ENCODE measurements at places on chromosomes 13 and 19.

DNA sequence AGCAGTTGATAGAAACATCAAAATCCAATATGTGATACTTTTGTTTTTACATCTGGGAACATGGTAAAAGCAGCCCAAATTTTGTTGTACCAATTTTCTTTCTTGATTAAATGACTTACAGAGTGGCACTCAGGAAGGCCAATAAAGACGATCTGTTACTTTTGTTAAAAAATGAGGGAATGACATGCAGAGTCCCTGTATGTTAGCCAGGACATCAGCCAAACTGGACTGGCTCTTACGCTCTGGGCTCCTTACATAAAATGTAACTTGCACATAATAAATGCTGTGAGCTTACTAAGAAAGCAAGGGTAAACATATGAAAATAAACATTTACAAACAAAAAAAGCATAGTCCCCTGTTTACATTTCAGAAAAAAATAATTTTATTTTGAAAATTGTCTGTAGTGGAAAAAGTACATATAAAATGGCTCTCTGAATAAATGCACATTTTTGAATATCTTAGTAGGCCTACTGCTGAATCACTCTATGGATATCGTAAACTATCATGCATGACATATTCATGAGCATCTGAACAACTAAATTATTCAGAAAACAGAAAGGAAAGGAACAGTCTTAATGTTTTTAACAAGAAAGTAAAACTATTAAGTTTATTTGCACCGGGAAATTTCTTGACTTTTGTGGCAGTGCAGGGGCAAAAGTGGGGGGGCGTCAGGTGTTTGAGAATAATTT is 534.5 kb downstream of the KCTD12 start:
- no peak for DNase-seq

GRCh38 chr19:1082928-1083816 is 12.0 kb downstream of the POLR2E start:
- no peak for DNase-seq

GRCh38 chr19:11528551-11529341 is at the start of gene ECSIT:
ECSIT (minus strand) TSS chr19:11529134; CDS start chr19:11519170, 9,964 bp downstream.
- DNase-seq, result peak; percentile 98

- DNase-seq, result peak; percentile 89
Measured at GRCh38 chr19:18208098-18208951, 4.5 kb upstream of the RAB3A start.

DNA sequence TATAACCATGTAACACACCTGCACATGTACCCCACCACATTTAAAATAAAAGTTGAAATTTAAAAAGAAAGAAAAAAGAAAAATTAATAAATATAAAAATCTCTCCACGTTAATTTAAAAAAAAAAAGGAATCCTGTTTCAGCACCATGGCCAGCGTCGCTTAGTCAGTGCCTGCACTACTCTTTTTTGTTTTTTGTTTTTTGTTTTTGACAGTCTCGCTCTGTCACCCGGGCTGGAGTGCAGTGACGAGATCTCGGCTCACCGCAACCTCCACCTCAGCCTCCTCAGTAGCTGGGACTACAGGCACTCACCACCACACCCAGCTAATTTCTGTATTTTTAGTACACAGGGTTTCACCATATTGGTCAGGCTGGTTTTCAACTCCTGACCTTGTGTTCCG is 835.9 kb downstream of the UQCRFS1 start:
- peak; percentile 2 for DNase-seq

DNA sequence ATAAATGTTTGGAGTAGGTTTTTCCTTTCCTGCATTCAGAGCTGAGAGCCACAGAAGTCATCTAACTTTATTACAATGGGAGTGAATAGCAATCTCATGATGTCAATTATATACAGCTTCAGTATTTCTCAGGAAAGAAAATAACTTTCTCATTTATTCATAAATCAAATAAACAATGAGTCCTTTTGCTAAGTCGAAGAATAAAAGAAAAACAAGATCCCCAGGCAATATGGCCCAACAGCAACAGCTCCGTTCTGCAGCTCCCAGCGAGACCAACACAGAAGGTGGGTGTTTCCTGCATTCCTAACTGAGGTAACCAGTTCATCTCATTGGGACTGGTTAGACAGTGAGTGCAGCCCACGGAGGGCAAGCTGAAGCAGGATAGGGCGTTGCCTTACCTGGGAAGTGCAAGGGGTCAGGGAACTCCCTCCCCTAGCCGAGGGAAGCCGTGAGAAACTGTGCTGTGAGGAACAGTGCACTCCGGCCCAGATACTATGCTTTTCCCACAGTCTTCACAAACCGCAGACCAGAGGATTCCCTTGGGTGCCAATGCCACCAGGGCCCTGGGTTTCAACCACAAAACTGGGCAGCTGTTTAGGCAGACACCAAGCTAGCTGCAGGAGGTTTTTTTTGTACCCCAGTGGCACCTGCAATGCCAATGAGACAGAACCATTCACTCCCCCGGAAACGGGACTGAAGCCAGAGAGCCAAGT is 128.2 kb downstream of the SLITRK1 start:
- peak; percentile 27 for DNase-seq

DNA sequence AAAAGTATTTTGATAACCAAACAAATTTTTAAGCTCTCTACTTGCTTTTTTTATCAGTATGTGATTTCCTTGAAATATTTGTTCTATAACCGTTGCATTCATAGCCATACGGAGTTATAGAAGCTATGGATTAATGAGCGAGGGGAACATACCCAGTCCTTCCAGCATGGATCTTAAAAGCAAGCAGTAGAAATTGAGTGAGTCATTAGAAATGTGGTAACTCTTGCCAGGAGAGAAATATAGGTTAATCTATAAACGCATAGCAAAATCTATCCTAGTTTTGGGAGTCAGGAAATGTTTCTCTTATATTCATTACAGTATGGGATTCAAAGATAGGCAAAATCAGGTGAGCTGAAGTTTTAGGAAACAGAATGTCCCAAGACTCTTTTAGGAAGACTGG is 507.4 kb downstream of the DACH1 start:
- peak; percentile 18 for DNase-seq

DNA sequence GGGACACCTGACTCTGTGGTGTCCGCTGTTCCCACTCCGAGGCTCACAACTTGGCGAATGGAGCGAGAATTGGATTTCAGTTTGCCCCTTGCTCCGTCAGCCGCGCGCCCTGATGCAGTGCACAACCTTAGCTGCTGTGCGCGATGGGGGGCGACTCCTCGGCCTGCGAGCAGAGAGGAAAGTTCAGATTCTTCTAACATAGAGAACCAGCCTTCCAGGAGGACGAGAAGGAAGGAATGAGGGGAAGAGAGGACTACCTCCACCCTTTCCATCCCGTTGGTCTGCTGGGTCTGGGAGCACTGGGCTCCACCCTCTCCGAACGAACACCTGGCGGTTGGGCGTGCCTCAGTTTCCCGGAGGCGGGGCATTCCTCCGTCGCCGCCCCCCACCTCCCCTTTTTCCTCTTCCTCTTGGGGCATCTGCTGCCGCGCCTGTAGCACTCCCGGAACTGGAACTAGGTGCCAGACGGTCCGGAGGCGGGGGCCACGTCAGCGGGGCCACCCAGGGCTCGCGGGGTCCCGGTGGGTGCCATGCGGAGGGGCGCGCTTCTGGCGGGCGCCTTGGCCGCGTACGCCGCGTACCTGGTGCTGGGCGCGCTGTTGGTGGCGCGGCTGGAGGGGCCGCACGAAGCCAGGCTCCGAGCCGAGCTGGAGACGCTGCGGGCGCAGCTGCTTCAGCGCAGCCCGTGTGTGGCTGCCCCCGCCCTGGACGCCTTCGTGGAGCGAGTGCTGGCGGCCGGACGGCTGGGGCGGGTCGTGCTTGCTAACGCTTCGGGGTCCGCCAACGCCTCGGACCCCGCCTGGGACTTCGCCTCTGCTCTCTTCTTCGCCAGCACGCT is at the start of gene KCNK6:
Gene KCNK6, plus strand, starts transcription at position 425 of the 838 bp plus-strand sequence. Its CDS starts 106 bp downstream, at position 531.
- DNase-seq, result peak; percentile 35

DNA sequence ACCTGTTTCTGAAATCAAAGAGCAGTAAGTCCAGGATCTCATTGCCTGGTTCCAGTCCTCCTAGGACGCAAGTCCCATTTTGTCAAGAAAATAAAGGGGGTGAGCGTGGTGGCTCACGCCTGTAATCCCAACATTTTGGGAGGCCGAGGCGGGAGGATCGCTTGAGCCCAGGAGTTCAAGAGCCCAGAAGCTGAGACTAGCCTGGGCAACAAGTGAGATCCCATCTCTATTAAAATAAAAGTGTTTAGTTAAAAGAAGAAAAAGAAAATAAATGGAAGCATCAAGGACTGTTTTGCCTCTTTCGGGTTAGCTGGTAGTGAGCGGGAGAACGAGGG is 344 bp upstream of the HAUS5 start:
- no peak for DNase-seq

DNA sequence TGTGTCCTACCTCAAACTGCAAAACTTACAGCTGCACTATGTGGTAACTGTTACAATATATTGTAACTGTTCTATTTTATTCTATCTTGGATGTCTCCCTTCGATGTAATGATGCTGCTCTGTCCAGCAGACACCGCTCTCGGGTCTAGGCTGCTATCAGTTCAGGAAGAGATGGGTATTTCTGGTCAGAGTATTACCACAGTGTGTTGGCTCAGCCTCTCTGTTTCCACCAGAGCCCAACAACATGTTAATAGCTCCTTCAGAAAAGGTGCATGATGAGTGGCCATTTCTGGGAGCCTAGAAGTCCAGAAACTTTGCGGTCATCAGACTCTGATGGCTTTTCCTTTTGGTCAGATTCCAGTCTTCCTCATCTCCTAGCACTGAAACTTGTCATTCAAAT is 35.9 kb upstream of the IGFL1 start:
- no peak for DNase-seq

DNA sequence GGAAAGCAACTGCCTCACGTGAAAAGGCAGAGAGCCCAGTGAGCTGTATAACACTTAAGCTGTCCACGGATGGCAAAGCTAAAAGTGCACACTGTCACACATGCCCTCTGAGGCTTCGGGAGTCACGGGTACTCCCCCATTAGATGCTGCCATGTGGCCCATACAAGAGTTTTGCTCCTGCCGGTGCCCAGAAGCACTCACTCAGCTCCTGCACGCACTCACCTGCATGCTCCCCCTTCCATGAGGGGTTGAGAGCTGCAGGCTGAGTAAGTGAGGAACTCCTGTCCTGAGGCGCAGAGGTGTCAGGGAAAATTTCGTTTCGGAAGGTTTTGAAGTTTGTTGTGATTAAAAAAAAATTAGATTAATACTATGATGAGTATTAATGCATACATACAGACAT is 939.2 kb upstream of the ATXN8OS start:
- no peak for DNase-seq

DNA sequence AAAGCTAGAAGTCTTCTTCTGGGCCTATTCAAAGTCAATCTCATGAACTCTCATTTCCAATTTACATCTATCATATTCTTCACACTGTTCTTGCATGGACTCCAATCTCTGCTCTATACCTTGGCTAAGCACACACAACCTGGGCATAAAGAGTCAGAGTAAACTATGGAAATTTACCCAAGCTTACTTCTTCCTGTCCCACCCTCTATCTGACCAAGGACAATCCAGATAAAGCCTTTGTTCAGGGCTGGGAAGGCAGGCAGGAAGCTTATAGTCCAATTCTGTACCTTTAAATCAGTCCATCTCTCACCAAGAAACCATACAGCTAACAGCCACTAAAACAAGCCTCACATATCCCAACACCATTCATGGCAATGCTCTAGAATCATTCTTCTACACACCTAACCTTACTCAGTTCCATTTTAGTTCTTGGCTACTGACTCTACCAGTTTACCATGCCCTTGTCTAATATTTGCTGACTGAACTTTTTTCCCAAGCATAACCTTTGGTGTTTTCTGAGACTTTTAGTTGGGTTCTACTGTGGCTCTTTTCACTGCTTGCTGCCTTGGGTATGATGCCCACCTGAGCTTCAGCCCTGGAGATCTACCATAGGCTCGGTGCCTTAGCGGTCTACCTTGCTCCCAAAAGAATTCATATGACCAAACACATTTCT is 38.9 kb downstream of the N4BP2L2 start:
- no peak for DNase-seq

GRCh38 chr13:76656500-76656899 is 229.7 kb downstream of the KCTD12 start:
- DNase-seq, result no peak

GRCh38 chr13:20902438-20903163 is at the start of gene XPO4:
XPO4 (minus strand) TSS chr13:20902746; CDS start chr13:20902738, 8 bp downstream.
- DNase-seq, result peak; percentile 75

DNA sequence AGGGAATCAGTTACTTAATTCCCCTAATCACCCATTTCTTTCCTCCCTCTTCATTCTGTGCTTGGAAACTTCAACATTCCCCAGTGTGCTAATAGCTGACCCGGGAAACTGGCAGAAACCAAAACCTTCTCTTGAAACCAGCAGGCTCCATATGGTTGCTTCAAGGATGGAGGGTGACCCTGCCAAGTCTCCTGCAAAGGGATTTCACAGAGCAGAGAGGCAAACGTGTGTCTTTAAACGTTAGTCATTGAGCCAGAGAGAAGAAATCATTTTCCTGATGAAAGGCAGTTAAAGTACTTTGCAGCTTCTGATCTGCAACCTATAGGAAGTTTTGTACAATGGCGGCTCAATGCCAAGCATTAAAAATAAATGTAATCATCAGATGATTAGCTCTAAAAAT is 220.9 kb downstream of the POU4F1 start:
- DNase-seq, result no peak

GRCh38 chr19:49953416-49953815 is 7.6 kb downstream of the SIGLEC11 start:
- no peak for DNase-seq

- no peak for DNase-seq
Measured at GRCh38 chr13:112903071-112903577, 65.9 kb upstream of the MCF2L start.

DNA sequence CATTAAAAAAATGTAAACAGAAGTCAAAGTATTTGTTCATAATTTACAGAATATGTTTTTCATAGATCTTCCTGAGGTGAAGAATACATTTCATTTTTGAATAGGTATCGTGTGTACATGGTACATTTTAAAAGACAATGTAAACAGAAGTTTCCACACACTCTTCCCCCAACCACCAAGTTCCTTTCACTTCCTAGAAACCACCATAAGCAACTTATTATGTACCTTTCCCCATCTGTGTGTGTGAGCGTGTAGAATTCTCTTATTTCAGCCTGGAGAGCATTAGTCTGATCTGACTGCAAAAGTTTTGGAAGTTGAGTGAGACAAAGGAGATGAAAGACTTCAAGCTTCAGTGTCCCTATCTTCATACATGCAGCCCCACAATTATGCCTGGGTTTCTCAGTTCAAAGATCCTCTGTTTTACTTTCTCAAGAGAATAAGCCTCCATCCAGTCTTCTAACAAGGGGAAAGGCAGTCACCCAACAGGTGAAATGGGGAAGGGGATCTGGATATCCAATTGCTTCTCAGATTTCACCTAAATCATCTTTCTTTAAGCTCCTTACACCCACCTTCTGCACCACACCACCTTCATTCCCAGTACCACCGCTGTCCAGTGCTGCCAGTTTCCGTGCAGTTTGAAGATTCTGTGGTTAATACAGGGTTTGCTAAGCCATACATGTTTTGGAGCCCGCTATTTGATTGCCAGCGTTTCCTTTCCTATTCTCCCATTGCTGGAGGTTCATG is 2.1 kb downstream of the TEX30 start:
- no peak for DNase-seq

- DNase-seq, result peak; percentile 30
Measured at GRCh38 chr19:45779231-45780145, 2.8 kb downstream of the DMPK start.

- no peak for DNase-seq
Measured at GRCh38 chr13:113905018-113905417, 41.1 kb upstream of the GAS6 start.

GRCh38 chr13:32191452-32191998 is 123.6 kb downstream of the ZAR1L start:
- DNase-seq, result no peak

GRCh38 chr19:16559780-16560276 is 12.4 kb downstream of the SLC35E1 start:
- DNase-seq, result no peak

All from fibroblast of lung (primary cell).